ENCODE measurements at places on chromosomes 3 and 15.

- no peak for DNase-seq
Measured at GRCh38 chr3:104878395-104878794, 488.3 kb upstream of the ALCAM start.

GRCh38 chr3:40989141-40990061, 209.9 kb upstream of the CTNNB1 start:
- DNase-seq: no peak

GRCh38 chr3:151047636-151048035, 37.8 kb upstream of the MED12L start:
- no peak for DNase-seq

GRCh38 chr3:38650248-38650951, 913 bp upstream of the SCN5A start:
- no peak for DNase-seq

DNA sequence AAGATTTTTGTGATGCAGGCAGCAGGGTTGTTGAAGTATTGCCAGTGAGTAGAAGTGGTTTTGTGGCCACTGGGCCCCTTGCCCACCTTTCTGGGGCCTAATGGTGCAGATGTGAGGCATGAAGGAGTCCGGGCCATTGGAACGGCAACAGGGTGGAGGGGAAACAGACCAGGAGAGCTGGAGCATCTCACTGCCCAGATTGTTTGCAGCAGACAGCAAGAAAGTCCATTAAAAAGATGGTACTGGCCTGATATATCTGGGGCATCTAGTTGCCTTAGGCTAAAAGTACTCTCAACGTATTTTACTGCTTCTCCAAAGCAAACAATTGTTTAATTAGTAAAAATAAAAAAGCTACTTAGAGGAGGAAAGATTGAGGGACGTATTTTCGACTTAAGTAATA, 298.4 kb downstream of the SATB1 start:
- no peak for DNase-seq

DNA sequence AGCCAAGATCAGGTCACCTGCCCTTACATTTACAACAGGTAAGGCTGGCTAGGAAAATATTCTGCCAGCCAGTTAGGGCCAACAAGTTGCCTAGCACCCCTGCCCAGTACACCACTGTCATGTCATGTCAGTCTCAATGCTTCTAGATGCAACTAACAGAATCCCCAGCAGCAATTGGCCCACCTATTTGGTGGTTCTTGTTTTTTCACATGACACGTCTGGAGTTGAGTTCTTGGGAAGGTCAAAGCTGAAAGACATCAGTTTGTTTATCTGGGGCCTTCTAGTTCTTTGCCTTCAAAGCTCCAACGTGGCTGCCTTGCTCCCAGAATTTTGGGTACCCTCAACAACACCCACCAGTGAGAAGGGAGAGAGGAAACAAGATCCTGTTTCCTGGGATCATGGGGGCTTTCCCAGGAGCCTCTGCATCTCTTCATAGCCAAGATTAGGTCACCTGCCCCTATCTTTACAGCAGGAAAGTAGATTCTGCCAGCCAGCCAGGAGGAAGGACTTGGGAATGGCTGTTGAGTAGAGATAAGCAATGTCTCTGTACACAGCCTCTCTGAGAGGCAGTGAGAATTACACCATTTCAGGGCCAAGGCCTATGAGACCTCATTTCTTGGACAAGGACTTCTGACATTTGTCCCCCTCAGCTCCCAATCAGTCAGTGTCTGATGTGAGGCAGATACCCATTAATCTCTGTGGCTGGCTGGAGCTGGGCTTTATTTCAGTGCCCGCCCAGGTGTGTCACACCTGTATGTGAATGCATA, 8.6 kb downstream of the GPX1 start:
- DNase-seq: no peak

DNA sequence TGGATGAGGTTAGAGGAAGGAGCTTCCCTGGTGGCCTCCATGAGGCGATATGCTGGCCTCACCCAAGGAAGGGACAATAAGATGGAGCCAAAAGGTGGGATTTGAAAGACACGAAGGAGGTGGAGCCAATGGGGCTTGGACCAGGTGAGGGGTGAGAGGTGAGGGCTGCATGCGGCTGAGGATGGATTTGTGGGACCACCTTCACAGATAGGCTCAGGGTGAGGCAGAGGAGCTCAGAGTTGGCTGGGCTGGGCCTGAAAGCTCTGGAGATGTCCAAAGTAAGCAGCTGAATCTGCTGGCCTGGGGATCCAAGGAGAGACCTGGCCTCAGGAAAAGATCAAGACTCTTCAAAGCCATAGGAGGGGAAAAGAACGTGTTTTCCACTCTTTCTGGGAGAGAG, 49.8 kb downstream of the EXOG start:
- DNase-seq: no peak

DNA sequence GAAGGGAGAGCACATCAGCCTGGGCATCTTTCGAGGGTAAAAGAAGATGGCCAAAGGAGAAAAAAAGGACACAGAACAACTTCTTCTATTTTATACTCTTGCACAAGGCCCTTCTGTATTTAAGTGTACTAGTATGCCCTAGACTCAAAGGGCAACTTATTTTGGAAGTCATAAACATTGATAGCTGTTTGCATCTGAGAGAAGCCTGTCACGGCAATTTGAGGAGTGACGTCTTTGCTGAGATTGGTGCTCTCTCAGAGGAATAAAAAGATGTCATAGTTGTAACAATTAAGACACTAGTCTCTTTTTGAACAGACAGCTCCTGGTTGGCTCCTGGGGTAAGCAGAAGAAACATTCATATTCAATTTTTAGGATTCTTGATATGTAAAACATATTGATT, 260.4 kb upstream of the TTC14 start:
- DNase-seq: no peak

GRCh38 chr3:136291302-136291701, 41.2 kb downstream of the PCCB start:
- no peak for DNase-seq

GRCh38 chr3:112736386-112736785, 95.4 kb upstream of the CCDC80 start:
- no peak for DNase-seq

DNA sequence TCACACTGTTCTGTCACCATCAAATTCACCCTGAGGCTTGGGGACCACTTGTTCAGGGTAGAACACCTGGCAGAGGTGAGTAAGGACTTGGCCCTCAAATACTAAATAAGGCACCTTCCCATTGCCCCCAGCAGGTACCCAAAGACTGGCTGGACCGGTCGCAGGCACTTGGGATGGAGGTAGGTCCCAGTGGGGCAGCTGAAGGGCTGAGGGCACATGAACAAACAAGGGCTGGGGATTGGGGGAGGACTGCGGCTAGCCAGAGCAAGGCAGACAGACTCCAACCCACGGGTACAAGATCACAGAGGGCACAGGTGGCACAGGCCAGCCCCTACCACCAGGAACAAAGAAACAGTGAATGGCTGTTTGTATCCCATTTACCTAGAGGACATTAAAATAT, 1.9 kb downstream of the MRPS25 start:
- no peak for DNase-seq

DNA sequence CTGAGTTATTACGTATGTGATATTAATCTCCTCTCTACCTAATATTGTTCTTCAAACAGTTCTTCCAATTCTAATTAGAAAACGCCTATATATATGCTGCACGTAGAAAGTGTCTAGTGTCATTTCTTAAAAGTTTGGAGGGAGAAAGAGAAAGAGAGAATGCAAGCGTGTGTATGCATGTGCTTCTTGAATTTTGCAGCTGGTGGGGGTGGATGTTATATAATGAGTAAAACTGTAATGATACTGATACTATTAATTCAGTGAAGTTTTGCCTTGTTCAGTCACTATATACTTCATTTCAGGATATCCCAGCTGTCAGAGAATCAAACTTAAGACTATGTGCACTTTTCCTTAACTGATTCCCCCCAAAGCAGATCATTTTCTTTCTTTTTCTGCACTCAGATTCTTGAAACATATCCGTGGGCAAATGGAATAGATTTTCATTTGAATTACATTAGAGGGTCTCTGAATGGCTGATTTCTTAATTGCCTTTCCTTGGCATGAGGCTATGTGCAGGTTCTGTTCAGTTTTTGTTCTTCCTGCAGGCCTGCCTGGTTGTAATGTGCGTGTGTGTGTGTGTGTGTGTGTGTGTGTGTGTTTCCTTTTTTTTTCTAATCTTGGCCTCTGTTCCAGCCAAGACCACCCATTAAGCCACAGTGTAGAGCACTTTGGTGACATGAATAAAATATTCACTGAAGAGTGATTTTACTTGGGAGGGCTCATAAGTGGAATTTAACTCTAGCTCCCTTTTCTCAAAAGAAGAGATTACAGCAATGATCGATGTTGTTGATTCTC, 617.5 kb downstream of the RBMS3 start:
- DNase-seq: no peak

DNA sequence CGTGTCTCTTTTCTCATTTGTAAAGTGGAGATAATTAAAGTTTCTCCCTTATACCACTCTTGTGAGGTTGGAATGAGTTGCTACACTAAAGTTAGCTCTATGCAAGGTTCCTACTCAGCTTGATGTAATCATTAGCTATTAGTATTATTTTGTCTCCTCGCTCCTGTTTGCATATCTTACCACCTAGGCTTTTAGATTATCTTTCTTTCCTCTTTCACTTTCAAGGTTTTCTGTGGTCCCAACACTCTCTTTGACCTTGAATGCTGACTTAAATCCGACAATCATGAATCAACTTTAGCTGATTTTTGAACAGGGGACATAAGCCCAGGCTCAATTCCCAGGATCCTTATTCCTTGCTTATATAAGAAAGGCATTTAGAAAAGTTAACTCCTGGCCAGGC, 769.7 kb upstream of the GRM7 start:
- DNase-seq: no peak

- no peak for DNase-seq
Measured at GRCh38 chr3:106683953-106684620, 693.2 kb upstream of the CCDC54 start.

DNA sequence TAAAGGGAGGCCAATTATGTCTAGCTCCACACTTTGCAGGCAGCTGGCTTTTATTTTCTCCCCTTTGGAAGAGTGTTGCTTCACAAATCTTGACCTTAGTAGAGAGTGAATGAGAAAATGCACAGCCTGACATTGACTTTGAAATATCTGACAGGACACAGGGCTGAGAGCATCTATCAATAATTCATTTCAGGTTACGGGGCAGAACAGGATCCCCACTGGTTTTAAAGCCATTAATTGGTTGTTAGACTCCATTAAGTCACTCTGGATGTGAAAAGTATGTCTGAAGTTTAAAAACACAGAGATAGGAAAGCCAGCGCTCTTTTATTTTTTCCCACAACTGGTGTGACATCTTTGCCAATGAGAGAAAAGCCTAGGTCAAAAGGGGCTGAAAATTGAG, 251.9 kb upstream of the TMC3 start:
- DNase-seq: no peak

DNA sequence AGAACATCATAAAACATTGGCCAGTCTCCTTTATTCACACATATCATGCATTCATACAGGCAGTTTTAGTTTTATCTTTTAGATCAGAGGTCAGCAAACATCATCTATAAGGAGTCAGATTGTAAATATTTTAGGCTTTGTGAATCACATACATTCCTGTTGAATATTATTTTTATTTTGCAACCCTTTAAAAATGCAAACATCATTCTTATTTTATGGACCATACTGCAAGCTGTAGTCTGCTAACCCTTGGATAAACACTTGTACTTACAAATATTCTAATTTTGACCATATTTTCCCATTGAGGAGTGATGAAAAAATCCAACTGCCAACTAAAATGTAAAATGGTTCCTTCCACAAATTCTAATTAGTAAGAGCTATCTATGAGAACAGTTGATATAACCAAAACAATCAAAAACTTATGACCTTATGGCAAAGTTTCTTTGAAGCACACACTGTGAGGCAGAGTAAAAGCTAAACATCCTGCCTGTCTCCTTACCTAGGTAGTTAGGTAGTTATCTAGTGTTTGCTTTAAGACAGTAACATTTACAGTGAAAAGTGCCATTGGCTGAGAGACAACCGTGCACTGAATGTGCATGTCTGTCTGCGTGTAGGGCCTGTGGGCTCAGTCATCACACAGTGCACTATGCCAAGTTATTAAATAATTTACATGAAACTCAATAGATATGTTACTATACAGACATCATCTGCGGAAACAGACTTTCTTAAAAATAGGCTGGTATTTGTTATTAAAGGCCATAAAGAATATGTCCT, 57.7 kb downstream of the PIK3R4 start:
- no peak for DNase-seq

- DNase-seq: no peak
Measured at GRCh38 chr3:181998828-181999227, 287.1 kb downstream of the SOX2 start.

DNA sequence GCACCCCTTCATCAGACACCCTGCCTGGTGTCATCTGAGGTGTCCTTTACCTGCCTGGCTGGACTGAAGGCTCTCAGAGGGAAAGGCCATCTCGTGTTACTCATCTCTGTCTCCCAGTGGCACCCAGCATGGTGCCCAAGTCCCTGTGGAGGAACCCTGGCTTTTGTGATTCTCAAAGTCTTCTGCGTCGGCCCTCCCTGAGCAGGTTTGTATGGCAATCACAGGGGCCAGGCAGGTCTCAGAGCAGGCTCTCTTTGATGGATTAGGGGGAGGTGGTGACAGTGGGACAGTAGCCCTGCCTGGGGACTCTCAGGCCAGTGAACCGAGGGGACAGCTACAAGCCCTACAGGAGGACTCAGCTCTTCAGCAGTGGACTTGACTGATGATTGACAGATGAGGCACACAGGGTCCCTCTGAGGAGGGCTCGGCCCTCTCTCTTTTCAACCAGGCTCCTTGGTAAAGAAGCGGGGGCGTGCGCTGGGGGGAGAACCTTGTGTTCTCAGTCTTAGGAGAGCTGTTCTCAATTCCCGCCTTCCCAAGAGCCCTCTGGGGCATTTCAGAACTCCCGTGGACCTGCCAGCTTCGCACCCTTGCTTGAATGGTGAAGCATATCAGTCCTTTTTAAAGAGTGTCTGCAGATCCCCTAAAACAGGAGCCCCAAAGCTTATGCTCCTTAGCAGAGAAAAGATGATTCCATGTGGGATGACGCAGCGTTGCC, 108.3 kb downstream of the VGLL4 start:
- DNase-seq: no peak

DNA sequence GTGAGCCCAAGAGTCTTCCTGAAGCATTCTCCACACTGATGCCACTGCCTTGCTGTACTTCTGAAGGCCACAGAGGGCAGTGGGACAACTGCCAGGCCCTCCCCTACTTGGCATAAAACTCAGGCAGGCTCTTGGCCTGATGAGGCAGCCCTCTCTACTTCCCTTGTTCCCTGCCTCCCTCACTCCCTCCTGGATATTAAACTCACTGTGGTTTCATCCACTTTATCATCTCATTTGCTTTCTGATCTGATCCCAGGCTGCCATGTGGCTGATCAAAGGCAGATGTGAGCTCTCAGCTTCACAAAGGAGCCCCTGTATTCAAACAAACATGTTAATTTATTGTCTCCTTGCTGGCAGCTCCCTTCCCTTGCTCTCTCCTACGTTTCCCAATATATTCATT, 533.5 kb downstream of the IGSF11 start:
- DNase-seq: no peak

DNA sequence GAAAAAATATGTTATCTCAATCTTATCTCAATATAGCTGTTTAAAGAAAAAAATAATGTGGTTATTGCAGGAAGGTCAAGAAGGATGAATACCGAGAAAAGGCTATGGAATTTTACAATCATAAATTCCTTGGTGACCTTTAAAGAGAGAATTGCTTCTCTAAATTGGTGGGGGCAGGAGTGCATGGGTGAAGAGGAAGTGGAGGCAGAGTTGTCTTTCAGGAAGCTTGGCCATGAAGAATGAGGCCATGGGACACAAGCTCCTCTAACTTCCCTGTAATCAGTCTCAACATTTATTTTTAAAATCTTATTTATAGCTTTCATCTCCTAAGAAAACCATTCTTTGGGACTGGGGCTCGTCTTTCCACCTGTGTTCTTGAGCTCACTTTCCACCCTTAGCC, 22.4 kb upstream of the ALDH1A2 start:
- DNase-seq: no peak

Measured in H54 (cell line).